ENCODE measurements at places on chromosomes 6 and 20.

DNA sequence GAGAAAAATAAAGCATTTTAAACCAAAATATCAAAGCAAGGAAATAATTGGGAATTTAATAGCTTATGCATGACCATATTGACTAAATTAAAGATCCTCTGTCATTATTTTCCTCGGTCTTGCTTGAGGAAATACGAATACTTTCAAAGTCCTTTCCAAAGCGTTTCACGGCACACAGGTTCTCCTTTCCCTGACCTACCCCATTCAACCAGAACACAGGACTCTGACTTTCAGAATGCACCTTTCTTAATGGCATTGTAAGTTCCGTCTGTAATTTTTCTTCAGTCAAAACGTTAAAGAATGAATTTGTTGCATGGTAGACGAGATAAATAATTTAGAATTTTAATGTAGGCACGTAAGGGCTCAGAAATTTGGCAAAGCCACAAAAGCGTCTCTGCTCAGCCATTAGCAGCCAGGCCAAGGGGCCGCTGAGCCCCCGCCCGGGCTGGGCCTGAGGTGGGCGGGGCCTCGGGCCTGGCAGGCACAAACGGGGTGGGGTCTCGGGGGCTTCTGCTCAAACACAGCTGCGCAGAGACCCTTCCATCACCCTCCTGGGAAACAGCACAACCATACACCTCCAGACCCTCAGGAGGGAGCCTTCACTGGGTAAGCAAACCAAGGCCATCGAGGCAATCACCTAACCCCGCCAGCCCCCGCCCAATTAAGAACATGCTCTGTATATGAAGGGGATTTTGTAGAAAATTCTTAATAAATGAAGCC lies 3.4 kb downstream of the NEDD9 start:
- no peak for DNase-seq

GRCh38 chr6:99241905-99242534 lies 107.5 kb downstream of the FAXC start:
- DNase-seq: no peak

- peak; percentile 4 for DNase-seq
These were observed 61.5 kb downstream of the OGFRL1 start for GRCh38 chr6:71349976-71350615.

- no peak for DNase-seq
These were observed 133.2 kb downstream of the KHDRBS2 start for GRCh38 chr6:62152796-62153195.

- no peak for DNase-seq
These were observed 327.5 kb downstream of the NRN1 start for GRCh38 chr6:5679270-5679669.

DNA sequence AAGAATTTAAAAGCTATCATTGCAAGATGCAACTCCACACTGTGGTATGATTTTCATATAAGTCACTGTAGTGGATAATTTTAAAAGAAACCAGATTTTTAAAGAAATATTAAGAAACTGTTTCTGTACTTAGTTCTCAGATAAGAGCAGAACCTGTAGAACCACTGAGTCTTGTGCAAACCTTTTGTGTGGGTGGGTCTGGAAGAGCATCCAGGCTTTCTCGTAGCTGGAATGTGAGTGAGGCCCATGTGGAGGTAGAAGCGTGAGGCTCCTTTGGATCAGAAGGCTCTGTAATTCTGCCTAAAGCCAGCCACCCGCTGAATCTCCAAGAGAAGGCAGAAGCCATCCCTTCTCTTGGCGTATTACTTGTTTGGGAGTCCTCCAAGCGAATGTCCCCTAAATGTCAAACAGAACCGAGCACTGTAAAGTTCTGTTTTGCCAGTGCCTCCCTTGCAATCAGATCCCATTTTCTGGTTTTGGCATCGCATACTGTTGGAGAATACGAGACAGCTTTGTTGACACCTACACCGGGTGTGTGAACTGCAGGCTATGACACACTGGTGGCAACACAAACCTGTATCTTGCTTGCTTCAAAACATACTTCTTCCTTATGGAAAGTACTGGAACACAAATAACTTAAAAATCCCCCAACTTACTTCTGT lies 188.7 kb downstream of the FOXC1 start:
- DNase-seq: no peak

DNA sequence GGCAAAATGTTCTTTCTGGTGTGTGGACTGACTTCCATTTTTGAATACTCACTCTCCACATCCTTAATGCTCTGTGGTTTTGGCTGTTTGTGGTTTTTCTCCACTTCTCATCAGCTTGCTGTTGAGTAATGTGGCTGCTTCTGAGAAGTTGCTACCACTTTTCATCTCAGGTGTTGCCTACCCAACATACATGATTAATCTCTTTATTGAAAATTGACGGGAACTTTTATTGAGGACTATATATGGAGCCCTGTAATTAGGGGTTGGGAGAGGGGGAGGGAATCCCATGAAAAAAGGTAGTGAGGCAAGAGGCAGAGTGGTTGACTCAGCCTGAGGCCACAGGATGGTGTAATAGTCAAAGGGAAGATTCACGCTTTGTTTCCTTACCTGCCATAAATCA lies 17.6 kb downstream of the IL22RA2 start:
- DNase-seq: peak; percentile 12

DNA sequence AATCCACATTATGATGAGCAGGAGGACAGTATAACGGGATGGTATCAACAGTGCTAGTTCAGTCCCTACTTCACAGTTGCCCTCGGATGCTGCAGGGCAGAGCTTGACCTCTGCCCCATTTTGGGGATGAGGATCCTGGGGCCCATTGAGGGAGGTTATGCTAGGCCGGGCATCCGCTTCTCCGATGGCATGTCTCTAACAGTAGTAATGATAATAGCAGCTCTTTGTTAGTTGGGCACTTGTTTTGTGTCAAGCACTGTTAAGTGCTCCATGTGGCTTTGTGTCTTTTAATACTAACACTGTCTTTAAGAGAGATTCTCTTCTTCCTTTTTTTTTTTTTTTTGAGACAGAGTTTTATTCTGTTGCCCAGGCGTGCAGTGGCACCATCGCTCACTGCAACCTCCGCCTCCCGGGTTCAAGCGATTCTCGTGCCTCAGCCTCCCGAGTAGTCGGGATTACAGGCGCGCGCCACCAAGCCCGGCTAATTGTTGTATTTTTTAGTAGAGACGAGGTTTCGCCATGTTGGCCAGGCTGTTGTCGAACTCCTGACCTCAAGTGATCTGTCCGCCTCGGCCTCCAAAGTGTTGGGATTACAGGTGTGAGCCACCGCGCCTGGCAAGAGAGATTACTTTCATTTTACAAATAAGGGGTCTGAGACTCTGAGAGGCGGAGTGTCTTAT lies 1.1 kb downstream of the MAPRE1 start:
- no peak for DNase-seq

DNA sequence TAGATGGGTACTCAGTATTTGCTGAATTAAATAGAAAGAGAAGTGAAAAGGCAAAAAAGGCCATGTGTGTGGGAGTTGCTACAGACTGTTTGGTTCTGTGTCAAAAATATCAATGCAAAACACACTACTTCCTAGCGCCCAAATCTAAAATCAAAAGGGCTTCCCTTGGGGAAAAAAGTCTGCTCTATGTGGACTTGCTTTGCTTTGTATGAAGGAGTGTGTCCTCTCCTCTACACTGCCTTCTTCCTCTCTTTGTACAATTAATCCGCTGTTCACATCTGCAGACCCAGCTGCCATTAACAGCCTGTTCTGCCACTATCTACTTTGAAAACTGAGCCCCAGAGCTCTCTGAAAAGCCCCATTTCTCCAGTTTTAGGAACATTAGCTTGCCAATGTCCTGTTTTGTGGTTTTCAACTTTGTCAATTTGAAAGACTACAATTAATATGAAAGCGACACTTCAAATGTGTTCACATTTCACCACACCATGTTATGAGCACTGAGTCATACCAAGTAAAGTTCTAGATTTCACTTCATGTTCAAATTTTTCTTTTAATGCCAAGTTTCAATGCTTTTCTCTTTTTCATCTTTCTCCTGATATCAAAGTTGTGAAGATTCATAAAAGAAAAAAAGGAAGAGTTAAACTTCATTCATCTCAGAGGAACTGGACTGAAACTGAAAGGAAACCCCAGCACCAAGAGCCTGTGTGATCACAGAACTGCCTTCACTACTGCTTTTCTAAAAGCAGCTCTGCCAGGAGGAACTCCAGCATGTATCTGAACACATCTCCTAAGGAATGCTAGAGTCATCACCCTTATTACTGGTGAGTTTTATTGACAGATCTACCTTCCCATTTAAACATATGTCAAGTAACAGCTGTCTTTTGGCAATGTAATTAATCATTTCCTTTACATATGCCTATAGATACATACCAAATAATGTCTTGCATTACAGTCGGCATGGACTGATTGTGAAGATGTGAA lies 102.6 kb downstream of the KIF13A start:
- peak; percentile 5 for DNase-seq

DNA sequence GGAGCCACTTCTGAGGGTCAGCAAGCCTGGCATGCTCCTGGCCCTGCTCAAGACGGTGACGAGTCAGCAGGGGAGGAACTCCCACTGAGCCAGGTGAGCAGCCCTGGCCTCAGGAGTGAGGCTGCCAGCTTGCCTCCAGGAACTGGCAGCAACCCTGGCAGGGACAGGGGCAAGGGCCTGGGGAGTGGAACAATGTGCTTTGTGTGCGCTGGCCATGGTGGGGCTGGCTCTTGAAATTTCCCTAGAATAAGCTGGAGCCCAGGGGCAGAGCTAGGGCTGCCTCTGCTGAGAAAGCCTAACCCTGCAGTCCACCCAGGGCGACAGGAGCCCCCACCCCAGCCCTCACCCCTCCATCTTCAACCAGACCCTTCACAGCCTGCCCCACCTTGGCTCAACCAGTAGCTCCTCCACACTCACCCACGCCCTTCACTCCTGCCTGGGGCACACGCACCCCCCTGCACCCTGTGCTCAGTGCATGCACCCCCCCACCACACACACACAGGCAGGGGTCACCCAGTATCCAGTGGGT lies 88.0 kb downstream of the MRPL14 start:
- no peak for DNase-seq

- no peak for DNase-seq
These were observed 269.0 kb downstream of the COL12A1 start for GRCh38 chr6:74936886-74937285.

- DNase-seq: no peak
These were observed 133.7 kb downstream of the MYO6 start for GRCh38 chr6:75882734-75883133.

DNA sequence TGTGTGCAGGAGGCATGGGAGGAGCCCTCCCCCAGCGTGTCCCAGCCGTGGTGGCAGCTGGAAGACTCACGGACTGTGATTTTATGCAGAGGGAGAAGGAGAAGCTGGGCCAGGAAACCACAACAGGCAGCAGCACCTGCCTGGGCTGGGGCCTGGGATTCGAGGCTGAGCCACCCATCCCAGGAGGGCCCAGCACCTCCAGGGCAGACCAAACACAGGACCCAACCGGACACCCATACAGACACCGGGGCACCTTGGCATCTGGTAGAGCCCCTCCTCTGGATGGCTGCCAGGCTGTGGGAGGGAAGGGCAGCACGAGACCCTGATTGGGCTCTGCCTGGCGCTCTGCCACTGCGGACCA lies 41.7 kb upstream of the CHRNA4 start:
- no peak for DNase-seq

DNA sequence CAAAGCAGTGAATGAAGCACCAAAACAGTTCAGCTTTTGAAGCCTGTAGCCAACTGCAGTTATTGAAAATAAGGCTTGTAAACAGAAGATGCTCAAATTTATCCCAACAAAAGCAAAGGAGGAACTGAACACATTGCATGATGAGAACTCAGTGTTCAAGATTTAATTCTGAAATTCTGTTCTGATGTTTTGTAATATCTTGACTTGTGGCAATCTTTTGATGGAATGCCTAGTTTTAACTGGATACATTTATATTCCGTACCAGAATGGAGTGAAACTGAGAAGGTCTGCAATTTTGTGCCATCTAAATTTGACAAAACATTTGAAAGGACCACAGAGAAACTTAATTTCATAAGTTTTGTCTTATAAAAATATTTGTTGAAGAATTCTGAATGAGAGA lies 17.5 kb downstream of the FYN start:
- DNase-seq: no peak

- no peak for DNase-seq
These were observed 270.1 kb upstream of the PRND start for GRCh38 chr20:4451487-4452081.

GRCh38 chr6:97291896-97292295 lies 8.9 kb upstream of the MMS22L start:
- no peak for DNase-seq

- DNase-seq: no peak
These were observed 615.7 kb upstream of the ARID1B start for GRCh38 chr6:156161471-156161870.

- no peak for DNase-seq
These were observed 27.4 kb downstream of the FERMT1 start for GRCh38 chr20:6095409-6095808.

- no peak for DNase-seq
These were observed 198.1 kb downstream of the DLL1 start for GRCh38 chr6:170092826-170093225.

DNA sequence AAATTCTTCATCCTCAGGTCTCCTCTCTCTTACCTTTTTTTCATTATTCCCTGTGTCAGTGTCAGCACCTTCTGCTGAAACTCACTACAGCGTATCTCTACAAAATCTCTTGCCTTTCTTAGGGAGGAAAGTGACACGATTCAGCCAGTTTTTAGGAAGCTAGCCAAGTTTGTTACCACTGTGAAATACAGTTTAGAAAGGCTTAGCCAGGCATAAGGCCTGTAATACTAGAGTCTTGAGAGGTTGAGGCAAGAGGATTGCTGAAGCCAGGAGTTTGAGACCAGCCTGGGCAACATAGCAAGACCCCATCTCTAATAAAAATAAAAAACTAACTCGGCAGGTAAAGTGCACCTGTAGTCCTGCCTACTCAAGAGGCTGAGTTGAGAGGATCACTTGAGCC lies 16.7 kb downstream of the TAB2 start:
- no peak for DNase-seq

- DNase-seq: no peak
These were observed 614.2 kb upstream of the CITED2 start for GRCh38 chr6:139988685-139989084.

DNA sequence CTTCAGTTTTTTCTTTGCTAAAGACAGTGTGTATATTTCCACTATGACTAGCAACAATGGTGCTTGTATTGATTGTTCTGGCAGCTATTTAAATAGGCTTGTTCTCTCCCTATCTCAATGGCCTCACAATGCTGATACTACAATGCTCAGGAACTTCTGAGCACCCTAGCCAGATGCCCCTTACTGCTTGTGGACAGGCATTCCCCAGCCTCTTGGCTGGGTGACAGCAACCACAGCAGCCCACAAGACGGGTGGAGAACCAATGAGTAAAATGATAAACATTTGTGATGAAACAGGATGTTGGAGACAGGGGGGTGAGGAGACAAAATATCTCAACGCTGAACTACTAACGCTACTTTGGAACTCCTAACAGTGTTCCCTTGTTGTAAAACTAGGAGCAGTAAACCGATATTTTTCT lies 42.3 kb downstream of the HIVEP2 start:
- DNase-seq: peak; percentile 82

DNA sequence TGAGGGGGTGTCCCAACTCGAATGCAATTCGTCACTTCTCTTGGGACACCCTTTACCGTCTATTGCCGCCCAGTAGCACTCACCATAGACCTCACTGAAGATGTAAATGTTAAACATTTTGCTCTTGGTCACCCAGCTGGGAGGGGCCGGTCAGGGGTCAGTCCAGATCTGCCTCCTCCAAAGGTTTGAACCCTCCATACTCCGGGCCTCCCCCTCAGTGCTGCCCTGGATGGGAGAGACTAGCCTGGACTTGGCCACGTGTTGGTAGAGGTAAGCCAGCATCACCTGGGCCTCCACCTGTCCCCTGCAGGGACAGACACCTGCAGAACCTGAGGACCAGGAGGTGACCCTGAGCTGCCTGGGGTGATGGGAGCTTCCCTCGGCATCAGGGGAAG lies 5.0 kb upstream of the MYT1 start:
- DNase-seq: no peak

Data from CD4-positive, CD25-positive, alpha-beta regulatory T cell (primary cell).